CD4-positive, alpha-beta T cell treated with Interleukin-17A for 4 hours (primary cell): ENCODE measurements at places on chromosomes 6 and 20.

- DNase-seq: no peak
Measured at GRCh38 chr20:20241976-20242375, 125.9 kb upstream of the INSM1 start.

- DNase-seq: no peak
Measured at GRCh38 chr20:939606-940005, 23.5 kb upstream of the ANGPT4 start.

- DNase-seq: no peak
Measured at GRCh38 chr6:20492099-20492498, 42.2 kb upstream of the CDKAL1 start.

DNA sequence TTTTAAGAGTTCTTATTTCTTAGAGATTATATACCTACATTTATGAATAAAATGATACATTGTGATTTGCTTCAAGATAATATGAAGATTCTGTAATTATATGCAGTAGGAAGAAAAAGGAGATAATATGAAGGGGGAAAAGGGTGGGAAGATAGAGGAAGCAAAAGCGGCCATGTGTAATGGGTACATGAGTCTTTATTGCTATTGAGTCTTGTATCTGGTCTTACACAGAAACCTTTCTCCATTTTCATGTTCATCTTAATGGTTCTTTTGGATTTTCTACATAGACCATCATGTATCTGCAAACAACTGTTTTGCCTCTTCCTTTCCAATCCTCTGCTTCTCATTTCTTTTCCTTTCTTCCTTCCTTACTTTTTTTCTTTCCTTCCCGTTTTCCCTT, 36.1 kb downstream of the PHF20 start:
- DNase-seq: no peak

- DNase-seq: no peak
Measured at GRCh38 chr6:14381829-14382677, 264.5 kb downstream of the CD83 start.

- DNase-seq: no peak
Measured at GRCh38 chr6:76684875-76685274, 612.4 kb upstream of the IMPG1 start.

- DNase-seq: no peak
Measured at GRCh38 chr6:137690721-137691120, 176.3 kb upstream of the TNFAIP3 start.

DNA sequence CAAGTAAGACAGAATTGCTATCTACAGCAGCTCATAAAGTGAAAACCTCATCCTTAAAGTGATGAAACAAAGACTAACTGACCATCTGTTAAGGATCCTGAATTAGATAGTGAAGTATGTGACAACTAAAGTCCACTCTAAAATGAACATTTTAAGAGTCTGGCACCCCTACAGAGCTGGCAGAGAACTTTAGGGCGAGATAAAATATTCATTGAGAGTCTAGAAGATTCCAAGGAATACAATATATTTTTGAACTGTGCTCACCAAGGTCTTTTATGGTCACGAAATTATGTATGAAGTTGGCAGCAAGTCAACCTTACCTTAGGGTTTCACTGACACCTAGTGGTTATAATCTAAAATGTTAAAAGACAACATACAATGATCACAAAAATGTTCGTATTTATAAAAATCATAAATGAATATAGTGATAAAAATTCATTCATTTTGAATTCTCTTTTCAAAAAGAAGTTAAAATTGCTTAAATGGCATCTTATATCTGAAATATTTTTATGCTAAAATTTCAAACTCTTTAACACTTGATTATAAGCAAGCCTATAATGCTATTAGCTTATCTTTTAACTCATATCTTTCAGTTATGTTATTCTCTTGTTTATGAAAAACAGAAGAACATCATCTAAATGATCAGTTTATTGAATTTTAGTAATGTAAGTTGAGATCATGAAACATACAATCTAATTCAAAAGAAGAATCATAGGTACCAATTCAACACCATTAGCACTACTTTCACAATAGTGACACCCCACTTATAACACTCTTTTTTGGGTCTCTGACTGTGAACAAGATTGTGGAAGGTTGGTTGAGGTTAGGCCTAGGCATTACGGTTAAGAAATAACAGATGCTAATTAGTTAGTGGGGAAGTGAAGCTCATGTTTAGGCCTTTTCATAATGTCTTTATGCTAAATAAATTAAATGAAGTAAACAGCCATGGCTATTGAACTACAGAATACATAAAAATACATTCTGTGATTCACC, 27.5 kb downstream of the RSPH3 start:
- no peak for DNase-seq

DNA sequence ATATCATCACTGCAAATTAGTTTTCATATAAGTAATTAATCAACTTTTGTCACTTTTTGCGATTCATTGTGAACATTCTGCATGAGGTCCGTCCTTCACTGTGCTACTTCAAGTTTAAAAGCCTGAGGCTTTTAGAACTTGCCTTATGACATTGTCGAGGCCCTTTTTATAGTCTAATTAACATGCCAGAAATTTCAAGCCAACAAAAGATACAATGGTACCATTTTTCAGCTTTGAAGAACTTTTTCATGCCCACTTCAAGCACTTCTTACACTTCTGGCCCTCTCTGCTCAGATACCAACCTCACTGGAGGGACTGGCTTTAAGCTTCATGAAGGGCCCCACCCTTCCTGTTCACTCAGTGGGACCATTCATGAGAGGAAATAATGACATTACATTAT, 323.1 kb downstream of the TPBG start:
- DNase-seq: no peak

DNA sequence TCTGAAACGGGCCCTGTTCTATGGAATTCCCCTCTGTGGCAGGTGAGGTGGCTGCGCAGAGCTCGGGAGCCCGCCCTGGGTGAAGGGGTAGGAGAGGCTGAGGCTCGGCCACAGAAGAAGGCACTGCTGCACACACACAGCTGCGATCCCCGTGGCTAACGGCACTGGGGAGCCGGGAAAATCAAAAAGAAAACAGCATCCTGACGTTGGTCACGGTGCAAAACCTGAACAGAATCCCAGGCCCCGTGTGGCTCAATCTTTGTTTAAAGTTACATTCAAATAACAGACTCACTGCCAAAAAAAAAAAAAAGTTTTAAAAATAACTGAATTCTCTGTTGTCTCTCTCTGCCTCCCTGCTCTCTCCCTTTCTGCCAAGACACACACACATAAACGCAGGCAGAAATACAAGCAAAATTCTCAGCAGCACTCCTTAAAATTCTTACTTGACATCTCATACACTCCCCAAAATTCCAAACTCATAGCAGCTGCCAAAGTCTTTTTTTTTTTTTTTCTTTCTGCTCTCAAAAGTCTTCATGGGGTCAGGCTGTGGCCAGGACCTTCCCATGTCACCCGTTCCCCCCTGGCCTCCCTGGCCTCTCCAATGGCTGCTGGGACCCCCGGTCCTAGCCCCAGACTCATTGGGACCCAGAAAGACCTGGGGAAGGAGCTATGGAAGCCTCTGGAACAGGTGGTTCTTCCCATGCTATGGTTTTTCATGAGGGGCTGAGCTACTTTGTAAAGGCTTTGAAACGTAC, 248.8 kb downstream of the TTLL2 start:
- DNase-seq: no peak

DNA sequence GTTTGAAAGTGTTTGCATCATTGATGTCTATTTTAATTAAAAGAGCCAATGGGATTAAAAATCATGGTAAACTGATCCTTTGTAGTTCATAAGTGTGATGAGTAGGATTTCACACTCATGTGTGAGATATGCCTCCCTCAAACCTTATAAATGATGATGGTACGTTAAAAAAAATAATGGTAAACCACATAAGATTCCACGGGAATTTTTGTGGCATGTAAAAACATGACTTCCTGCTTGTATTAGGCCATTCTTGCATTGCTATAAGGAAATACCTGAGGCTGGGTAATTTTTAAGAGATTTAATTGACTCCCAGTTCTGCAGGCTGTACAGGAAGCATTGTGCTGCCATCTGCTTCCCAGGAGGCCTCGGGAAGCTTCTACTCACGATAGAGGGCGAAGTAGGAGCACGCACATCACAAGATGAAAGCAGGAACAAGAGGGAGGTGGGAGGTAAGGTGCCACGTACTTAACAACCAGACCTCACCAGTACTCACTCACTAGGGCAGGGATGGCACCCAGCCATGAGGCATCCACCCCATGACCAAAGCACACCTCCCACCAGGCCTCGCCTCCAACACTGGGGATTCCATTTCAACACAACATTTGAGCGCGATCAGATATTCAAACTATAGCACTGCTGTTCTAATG, 187.6 kb upstream of the QKI start:
- DNase-seq: no peak

- DNase-seq: peak; percentile 44
Measured at GRCh38 chr6:24919056-24919892, 16.5 kb downstream of the RIPOR2 start.

GRCh38 chr6:159074120-159074684, 29.4 kb upstream of the TAGAP start:
- no peak for DNase-seq

DNA sequence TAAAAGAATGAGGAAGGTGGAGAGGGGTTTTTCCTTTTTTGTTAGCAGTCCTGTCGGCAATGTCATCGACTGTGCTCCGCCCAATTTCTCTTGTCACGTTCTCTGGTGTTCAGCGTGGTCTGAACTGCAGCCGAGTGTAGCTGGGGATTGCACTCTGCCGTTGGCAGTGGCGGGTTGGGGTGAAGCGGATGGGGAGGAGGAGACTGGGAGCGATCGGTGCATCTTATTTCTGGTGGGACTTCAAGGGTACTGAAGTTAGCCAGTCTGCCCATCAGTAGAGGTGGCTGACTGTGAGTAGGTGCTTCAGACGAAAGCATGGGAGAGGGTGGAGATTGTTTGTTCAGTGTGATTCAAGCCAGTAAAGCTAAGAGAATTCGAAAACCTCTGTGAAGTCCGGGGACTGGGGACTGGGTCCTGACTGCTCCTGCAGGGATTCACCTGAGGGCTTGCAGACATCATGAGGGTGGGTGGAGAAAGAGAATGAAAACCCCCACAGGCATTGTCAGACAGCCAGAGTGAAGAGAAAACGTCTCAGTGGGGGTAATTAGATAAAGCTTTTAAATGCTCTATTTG, 5.1 kb downstream of the RREB1 start:
- peak; percentile 71 for DNase-seq

DNA sequence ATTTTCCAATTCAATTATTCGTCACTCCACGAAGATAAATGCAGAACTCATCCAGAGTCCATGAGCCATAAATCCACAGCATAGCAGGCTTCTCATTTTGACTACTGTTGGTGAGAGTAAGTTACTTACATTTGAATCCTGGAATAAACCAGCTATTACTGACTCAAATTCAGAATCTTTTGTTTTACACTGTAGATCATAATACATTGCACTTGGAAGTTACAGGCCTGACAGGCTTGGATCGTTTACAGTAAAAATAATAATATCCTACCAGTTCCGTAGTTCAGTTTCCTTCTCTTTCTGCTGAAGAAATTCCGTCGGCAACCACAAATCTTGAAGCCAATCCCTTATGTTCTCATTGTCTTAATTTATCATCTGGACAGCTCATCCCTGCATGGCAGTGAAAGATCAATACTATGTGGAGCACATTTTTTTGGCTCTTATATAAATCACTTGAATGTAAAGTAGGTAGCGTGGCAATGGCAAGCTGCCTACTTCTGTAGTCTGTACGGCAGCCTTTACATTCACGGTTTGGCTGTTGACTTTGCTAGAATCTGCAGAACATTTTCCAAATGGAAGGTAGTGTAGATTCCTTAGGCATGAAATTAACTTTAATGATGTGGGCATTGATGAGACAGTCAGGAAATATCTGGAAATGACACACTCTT, 142.9 kb downstream of the WDR27 start:
- no peak for DNase-seq

DNA sequence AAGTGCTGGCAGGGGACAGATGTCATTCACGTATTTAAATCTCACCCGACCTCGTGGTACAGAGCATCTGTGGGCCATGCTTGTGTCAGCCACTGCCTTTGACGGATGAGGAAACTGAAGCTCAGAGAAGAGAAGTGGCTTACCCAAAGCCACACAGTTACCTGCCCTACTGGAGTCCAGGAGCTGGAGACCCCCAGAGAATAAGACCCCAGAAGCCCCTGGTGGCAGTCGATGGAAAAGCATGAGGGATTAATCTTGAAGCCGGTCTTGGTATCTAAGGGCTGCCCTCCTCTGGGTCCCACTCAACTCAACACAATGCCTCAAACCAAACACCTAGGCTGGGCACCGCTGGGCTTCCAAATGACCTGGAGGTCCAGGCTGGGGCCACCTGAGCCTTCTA, 83.1 kb downstream of the GRM4 start:
- no peak for DNase-seq

DNA sequence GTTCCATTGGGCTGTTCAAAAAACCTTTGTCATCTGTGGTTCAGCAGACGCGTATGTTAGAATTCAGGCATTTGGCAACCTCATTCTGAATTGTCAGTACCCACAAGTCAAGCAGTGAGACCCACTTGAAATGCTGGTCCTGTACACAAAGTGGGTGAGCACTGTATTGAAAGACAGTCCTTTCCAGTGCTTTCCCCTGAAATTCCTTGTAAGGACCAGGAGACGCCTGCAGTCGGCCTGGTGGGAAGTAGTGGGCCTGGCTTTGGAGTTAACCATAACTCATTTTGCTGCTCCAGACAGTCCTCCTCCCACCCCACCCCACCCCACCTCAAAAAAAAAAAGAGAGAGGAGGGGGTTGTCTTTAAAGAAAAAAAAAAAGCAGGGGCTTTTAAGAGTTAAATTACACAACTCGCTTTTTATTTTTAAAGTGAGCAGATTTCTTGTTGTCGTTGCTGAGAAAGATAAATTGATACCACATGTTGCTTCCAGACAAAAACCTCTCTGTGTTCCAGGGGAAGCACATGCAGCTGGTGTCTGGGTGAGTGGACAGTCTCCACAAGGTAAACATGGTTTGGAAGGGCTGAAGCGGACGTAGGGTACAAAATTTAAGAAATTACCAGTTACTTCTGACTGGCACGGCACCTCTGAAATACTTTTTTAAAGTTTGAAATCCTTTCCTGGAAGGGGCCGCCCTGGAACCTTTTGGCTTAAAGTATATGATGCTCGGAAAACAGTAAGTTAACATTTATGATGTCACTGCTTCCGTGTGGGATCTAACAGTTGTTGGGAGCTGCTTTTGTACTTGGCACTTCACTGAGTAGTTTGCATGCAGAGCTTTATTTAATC, 95.3 kb downstream of the FOXO3 start:
- DNase-seq: no peak

DNA sequence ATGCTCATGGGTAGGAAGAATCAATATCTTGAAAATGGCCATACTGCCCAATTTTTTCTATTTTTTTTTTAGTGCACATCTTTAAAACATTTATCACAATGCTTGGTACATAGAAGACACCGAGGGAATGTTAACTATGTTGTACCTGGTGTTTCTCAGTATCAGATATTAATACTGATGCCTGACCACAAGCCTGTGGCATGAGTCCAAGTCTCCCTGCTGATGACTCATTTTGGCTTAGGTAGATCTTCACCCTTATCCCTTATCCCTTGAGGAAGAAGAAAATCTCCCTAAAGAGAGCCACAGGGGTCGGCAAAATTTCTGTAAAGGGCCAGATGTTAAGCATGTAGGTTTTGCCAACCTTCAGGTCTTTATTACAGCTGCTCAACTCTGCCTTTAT, 14.5 kb downstream of the CD109 start:
- no peak for DNase-seq
